ENCODE measurements at places on chromosomes 7 and 10.
A peak's percentile ranks its signal among the peaks of the same experiment; 100 is the strongest.

GRCh38 chr10:5123886-5124285, 29.7 kb downstream of the AKR1C3 start:
- DNase-seq = no peak

DNA sequence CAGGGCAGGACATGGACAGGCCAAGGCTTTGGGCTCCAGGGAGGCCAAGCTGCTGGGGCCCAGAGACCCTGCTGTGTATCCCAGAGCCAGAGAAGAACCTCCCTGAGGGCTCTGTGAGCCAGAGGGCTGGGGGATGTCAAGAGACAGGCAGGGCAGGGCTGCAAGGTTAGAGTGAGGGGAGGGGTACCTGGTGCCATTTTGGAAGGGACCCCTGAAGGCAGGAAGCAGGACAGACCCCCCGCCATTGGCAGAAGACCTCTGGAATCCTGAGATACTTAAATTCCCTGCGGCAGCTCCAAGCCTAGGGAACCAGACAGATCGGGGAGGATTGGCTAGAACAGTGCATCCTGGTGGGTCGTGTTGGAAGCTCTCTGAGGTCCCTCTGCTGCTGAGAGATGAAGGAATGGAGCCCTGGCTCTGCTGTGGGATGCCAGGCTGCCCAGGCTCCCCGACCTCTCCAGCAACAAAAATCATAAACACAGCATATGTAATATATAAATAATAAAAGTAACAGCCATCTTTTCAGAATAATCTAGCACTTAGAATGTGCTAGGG, 75.0 kb downstream of the LHPP start:
- no peak for DNase-seq

DNA sequence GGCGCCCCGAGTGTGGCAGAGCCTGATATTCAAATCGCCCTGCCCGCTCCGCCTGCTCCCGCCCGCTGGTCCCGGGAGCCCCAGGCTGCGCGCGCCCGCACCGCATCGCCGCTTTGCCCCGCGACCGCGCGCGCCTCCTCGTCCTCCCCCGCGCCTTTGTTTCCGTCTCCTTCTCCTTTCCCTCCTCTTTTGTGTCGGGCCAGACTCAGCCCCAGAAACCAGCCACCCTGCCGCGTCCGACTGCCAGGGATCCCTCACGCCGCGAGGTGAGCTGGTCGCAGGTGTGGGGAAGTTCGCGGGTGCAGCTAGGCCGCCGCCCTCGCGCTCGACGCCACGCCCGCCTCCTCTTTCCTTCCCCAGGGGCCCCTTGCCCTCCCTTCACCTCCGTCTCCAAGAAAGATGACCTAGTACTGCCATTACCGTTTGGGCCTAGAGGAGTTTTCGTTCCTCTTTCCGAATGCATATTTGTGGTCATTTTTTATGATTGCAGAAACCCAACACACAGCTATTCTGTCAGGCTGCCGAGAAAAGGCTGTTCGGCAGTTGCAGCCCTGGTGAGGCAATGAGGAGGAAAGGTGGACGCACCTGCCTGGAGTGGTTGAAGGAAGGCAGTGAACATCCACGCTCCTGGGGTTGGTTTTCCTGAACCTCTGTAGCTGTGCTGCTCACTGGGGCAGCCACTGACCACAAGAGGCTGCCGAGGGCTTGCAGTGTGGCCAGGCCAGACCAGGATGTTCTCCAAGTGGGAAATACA, 107.3 kb downstream of the SNX10 start:
- peak; percentile 36 for DNase-seq

GRCh38 chr10:73991884-73992245, 6.1 kb upstream of the VCL start:
- DNase-seq = no peak

- DNase-seq = no peak
Observed at GRCh38 chr7:147775516-147776284, 814.9 kb upstream of the C7orf33 start.

- no peak for DNase-seq
Observed at GRCh38 chr10:130930821-130931220, 380.7 kb downstream of the TCERG1L start.

DNA sequence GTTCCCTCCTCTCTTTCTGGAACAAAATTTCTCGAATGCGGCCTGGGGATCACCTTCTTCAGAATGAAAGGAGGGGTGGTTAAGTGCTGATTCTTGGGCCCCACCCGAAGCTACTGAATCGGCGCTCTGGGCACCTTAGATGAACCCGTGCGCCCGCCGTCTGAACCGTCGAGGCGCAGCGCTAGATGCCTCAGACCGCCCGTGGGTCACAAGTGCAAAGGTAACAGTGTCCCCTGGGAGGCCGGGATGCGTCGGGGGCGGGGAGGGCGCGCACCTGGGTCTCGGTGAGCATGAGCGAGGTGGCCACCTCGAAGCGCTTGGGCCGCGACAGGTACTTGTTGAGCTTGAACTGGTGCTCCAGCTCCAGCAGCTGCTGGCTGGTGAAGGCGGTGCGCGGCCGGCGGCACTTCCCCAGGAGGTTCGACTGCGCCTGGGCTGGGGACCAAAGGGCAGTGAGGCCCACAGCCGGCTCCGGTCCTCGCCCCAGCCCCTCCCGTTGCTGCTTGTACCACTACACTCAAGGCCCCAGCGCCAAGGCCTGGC, 4.2 kb downstream of the MNX1 start:
- DNase-seq = no peak

DNA sequence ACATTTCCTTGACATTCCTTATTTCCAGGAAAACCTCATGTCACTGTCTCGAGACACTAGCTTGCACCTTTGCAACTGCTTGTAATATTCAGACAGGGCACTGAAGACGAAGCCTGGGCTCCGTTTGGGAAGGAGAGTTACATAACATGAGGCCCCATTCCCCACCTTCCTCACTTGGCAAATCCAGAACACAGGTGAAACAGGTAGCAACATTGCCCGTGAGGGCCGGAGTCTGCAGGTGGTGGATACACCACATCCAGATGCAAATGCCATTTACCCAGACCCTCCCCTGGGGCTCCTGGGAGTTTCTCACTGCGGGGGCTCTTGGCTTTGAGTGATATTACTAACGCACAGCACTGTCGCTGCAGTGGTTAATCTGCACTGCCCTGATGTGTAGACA, 491.0 kb downstream of the PTPRN2 start:
- no peak for DNase-seq

DNA sequence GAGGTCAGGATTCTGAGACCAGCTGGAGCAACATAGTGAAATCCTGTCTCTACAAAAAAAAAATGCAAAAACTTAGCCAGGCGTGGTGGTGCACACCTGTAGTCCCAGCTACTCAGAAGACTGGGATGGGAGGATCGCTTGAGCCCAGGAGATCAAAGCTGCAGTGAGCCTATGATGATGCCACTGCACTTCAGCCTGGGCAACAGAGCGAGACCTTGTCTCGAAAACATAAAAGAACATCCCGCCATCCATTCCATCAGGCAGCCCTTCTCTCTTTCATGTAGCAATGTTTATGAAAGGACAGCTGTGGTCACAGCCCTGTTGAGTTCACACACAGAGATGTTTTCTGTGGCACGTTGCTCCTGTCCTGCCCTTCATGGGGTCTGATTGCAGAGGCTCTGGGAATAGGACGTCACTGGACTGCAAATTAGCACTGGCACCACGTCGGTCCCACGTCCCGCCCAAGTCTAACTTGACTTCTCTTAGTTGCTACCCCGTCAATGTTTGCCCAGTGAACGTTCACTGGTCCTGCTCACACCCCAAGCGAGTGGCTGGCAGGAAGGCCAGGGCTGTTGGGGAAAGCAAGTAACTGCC, 64.5 kb upstream of the MYL10 start:
- DNase-seq = no peak

DNA sequence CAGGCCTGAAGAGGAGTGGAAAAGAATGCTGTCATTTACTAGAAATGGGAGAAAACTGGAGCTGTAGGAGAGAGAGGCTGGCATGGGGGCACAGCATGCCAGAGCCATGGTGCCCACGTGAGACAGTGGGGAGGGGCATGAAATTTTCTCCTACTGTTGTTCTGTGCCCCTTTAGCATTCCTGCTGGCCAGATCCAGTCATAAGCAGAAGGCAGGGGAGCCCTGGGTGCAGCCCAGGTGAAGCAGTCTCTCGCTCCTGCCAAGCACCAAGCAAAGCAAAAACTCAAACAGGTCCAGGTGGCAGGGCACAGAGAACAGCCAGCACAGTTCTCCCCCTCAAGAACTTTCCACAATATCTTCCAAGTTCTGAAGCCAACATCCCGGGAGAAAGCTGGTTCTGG, 383.2 kb downstream of the TCERG1L start:
- DNase-seq = no peak

DNA sequence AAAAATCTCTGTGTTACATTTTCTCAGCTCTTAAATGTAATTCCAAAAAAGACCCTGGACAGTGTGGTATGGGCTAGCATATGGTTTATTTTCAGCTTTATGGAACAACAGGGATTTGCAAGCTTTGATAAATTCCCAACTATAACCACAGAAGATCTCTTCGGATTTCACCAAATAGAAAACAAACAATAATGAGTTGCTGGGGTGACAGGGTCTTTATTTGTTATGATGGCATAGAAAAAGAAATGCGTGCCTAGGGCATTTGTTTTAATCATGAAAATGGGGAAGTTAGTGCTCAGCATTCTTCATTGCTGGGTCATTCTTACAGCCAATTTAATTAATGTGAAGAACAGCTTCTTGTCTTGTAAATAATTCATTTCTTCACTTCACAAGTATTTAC, 139.0 kb downstream of the LRRN3 start:
- no peak for DNase-seq

- DNase-seq = no peak
Observed at GRCh38 chr10:70629338-70629737, 26.8 kb upstream of the PRF1 start.

DNA sequence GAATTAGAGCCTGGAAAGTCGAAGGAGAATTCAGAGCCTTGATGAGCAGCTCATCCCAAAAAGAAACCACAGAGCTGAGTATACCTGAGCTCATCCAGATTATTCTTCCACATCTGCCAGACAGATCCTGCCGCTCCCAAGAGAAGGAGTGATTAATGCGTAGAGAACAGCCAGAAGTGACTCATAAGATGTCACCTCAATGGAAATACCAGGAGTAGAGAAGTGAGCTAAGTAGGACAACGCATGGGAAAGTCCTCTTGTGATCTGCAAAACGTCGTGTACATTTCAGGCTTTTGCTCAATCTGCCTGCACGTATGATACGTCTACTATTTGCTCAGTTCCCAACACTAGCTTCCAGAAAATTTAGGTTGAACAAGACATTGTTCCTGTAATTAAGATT, 230.5 kb upstream of the AUTS2 start:
- DNase-seq = no peak

GRCh38 chr7:130263130-130263529, 3.5 kb upstream of the CPA2 start:
- DNase-seq = no peak

GRCh38 chr7:148402159-148402558, 188.4 kb upstream of the C7orf33 start:
- no peak for DNase-seq

DNA sequence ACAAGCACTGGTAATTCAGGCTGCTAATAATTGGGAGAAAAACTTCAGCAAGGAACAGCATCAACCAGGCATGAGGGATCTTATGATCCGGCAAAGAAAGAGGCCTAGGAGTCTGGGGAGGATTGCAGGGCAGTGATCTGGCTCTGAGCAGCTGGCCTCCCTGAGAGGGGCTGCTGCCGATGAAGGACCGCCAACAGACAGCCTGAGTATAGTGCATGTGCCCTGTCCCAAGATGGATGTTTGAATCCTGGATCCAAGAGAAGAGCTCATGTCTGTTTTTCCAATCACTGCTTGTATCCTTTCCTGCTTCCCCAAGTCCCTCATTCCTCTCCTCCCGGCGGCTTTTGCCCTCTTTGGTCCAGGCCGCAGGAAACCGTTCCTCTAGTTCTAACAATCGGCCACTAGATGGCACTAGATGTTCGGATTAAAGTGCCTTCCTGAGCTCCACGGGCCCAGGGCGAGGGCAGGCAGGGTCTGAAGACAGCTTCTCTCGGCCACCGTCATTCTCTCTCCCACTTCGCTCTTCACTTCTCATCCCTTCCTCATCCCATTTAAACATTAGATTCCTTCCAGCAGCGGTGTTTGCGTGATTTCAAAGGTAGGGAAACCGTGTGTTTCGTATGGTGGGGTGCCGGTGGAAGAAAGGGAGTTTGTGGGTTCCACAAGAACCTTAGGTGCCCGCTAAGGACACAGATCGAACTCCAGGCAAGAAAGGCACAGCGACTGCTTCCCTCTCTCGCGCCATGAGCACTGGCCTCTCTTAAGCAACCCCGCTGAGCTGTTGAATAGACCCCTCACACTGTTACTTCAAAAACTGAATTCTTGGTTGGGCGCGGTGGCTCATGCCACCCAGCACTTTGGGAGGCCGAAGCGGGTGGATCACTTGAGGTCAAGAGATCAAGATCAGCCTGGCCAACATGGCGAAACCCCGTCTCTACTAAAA, 82.4 kb downstream of the ADCYAP1R1 start:
- peak; percentile 79 for DNase-seq

DNA sequence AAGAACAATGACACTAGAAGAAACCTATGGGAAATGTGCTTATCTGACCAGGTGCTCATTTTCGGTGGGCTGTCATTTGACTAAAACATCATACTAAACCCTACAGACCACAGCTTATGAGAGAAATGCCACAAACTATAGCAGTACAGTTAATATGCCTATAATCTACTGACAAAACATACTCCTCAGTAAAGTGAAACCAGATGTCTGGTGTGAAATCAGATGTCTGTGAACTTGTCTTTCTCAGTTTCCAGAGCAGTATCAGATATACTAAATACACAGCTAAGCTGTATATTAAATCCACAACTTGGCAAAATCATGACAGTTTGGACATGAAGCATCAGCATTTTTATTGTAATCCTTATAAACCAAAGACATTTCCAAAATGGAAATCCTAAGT, 3.3 kb downstream of the IMMP2L start:
- DNase-seq = peak; percentile 42

DNA sequence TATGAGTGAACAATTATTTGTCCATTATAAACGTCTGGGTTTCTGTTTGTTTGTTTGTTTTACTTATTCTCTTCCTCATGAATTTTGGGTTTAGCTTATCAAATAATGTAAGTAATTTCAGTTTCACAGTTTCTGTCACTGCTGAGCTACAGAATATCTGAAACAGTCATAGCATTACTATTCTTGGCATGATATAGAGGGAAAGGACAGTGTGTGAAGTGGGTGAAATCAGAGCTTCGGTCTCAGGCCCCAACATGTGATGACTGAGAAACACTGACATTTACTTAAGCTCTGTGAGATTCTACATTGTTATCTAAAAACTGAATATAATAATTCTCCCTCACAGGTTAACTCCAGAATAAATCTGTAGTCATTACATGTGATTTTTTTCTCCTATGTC, 8.8 kb upstream of the OR6V1 start:
- peak; percentile 51 for DNase-seq

- peak; percentile 98 for DNase-seq
Observed at GRCh38 chr7:55073976-55074528, 55.2 kb downstream of the EGFR start.

GRCh38 chr10:90560331-90560730, 297.5 kb downstream of the HTR7 start:
- peak; percentile 5 for DNase-seq

DNA sequence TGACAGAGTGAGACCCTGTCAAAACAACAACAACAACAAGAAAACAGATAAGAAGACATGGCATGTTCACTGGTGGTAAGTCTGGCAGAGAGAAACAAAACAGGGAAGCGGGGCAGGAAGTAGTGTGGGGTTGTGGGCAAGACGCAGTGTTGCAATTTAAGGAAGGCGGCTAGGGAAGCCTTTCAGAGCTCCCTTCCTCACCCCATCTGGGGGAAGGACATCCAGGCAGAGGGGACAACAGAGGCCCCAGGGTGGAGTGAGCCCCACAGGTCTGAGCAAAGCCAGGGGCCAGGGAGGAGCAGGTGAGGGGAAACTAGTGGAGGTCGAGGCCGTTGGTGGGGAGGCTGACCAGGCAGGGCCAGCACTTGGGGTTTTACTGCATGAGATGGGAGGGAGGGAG, 16.8 kb downstream of the LAT2 start:
- no peak for DNase-seq

GRCh38 chr7:22949221-22949620, 64.7 kb downstream of the HYCC1 start:
- no peak for DNase-seq
